ENCODE measurements at places on chromosomes 1 and 21.

GRCh38 chr1:87143413-87144135, 185.1 kb upstream of the LMO4 start:
- no peak for DNase-seq

DNA sequence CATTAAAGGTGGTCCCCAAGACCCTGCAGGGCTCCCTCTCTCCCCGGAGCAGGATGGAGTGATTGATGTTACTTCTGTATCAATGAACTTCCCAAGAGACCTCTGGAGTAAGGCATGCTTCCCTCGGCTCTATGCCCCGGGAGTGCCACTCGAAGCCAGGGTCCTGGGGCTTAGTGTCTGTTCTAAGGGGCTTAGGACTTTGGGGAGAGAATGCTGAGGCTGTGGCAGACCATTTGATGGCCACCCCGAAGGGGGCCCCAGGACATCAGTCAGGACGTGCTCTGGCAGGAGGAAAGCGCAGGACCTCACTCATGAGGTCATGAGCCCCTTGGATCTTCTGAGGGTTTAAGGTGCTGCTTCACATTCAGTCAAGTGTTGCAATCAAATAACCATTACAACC, 7.5 kb downstream of the KIAA1614 start:
- DNase-seq: no peak

GRCh38 chr1:161929137-161929536, 94.5 kb downstream of the OLFML2B start:
- no peak for DNase-seq

GRCh38 chr1:167991546-167991945, 54.7 kb upstream of the MPC2 start:
- DNase-seq: no peak

- no peak for DNase-seq
These were observed 29.2 kb downstream of the RAP1A start for GRCh38 chr1:111648806-111649205.

DNA sequence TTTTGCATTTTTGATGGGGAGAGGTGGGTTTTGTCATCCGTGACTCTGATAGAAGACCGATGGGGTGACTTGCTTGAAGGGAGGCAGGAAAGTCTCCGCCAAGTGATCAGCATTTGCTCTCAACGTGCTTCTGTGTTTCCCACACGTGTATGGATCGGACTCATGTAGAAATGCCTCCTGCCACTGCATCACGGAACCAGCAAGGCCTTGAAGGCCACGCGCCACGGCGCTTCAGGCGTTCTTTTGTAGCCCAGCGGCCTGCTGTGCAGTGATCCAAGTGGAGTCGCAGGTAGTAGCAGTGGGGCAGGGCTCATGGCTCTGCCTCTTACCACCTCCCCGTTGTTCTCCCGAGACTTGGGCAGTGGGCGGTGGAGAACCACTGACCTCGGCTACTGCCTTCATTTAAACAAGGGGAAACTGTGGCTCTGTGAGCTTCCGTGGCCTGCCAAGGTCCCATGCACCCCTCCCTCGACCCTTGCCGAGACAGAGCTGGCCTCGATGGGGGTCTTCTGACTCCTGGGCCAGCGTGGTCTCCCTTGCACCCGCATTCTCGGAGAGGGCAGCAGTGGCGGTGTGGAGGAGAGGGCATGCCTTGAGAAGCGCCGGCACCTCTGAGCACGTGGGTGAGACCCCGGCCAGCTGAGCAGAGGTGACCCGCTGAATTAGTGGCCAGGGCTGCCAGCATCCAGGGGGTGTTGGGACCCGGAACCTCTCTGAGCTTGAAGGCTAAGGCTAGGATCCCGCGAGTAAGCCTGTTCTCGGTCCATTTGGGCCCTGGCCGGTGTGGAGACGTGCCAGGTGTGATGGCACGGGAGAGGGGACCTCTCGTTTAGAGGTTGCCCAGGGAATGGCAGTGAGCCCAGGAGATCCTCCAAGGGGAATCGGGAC, 46.1 kb upstream of the ABCG1 start:
- no peak for DNase-seq

DNA sequence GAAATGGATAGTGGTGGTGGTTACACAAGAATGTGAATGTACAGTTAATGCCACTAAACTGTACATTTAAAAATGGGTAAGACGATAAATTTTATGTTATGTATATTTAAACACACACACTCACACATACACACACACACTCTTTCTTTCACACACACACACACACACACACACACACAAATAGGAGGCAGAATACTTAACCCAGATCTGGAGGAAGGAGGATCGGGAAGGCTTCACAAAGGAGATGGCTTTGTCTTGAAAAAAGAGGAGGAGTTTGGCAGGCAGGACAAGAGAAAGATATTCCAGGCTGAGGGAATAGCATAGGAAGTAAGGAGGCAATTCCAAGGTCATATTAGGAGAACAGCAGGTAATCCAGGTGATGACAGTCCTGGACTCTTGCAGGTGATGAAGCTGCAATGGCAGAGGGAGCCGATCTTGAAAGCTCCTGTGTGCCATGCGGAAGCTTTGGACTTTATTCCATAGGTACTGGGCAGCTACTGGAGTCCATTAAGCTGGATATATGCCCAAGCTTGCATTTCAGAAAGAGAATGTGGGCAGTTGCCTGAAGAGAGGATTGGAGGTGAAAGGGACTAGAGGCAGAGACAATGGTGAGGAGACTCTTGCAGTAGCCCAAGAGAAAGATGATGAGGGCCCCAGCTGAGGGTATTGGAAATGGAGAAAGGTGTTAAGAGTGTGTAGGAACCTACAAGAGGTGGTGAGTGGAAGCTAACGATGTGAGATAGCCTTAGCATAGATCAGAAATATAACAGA, 15.4 kb upstream of the LYST start:
- no peak for DNase-seq

GRCh38 chr1:68321084-68321685, 88.9 kb upstream of the WLS start:
- no peak for DNase-seq

DNA sequence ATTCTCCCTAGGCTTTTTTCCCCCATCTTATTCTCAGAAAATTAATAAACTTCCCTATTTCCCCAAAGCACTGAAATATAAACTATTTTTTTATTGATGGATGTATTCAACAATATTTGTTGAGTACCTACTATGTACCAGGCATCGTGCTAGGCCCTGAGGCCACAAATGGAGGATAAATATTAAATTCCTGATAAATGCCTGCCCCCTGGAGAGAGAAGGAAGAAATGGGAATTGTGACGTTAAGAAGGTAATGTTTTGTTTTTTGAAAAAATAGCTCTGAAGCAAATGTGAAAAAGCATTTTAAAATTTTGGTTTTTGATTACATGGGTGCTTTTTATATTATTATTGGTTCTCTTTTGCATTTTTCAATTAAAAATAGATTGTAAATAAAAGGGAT, 60.5 kb upstream of the DPT start:
- DNase-seq: no peak

GRCh38 chr1:227320476-227320875, 2.2 kb upstream of the CDC42BPA start:
- no peak for DNase-seq

GRCh38 chr1:224762046-224762445, 145.9 kb downstream of the CNIH3 start:
- no peak for DNase-seq

DNA sequence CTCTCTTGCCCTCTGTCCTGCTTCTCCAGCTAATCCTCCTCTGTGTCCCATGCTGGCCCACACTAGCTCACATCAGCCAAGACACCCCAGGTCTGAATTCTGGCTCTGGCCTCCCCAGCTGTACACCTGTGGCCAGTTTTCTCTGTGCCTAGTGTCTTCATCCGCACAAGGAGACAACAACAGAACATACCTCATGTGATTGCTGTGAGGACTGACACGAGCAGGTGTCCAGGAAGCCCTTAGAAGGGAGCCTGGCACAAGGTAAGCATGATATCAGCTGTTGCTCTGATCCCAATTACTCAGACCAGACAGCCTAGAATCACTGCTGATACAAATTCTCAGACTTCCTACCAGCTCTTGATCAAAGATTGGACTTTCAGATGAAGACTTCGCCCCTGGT, 71.2 kb upstream of the GJB5 start:
- DNase-seq: no peak

- DNase-seq: no peak
These were observed 99.4 kb upstream of the S1PR1 start for GRCh38 chr1:101137144-101138126.

- no peak for DNase-seq
These were observed 92.9 kb upstream of the IVNS1ABP start for GRCh38 chr1:185409763-185410528.

GRCh38 chr1:183272390-183272848, 86.4 kb downstream of the LAMC2 start:
- DNase-seq: no peak

- no peak for DNase-seq
These were observed 16.6 kb downstream of the TRIM62 start for GRCh38 chr1:33165209-33165608.

GRCh38 chr1:41870076-41870562, 48.6 kb downstream of the HIVEP3 start:
- DNase-seq: no peak

DNA sequence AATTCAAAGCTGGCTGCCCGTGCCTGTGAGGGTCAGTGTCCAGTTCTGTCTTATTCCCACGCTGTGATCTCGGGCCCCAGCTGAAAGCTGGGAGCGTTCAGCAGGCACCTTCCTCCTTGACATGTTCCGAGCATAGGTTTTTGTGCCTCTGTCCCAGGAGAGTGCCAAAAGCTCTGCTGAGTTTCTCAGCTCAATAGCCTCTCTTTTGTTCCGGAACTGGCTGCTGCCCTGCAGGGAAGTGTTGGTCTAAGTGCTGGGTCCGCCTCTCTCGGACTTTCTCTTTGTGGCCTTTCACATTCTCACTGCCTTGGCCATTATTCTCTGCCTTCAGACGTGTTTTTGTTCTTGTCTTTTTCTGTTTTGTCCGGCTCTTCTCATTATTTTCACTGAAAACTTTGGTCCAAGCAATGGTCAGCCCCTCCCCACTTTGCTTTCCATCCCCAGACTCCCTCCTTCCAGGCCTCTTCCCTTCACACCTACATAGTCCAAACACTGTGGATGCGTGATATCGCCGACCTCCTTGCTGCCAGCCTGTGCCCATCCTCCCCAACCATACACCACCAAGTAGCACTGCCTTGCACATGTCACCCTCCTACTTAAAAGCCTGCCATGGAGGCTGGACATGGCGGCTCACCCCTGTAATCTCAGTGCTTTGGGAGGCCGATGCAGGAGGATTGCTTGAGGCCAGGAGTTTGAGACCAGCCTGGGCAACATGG, 233.8 kb downstream of the RHOU start:
- no peak for DNase-seq

DNA sequence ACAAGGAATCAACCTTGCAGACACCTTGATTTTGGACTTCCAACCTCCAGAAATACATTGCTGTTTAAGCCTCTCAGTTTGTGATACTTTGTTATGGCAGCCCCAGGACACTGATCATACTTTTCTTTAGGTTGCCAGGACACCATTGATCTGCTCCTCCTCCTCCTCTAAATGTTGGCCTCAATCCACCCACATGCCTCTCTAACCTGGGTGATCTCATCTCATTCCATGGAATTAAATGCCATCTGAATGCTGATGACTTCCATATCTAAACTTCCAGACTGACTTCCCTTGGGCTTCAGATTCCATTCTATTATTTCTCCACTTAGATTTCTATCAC, 7.4 kb upstream of the PPP1R15B start:
- no peak for DNase-seq

DNA sequence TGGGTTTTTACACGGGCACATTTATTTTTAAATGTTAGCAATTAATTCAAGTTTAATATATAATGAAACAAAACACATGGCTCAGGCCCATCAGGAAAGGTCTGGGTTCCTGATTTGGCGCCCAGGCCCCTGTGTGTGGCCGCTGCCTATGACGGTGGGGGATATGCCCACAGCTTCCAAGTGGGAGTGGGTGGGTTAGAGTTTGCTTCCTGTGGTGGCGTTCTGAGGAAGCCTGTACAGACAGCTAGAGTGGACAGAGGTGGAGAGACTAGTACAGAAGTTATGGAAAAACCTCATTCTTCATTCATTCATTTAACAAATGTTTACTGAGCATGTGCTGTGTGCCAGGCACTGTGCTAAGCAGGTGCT, 22.4 kb upstream of the EPS8L3 start:
- DNase-seq: no peak

DNA sequence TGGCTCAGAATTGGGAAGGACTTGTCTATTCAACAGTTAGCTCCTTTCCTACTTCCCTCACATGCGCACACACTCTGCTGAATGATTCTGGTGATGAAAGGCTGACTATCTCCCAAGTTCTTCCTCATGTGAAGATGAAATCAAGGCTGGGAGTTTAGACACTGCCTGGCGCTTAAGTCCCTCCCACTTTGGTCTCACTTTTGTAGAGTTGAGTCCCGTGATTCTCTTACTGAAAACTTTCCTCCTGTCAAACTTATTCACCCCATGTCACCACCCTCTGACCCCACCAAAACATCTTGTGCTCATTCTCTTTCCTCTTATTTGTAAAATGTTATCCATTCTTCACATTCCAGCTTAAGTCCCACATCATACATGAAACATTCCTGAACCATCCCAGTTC, 8.4 kb upstream of the MRPS6 start:
- DNase-seq: no peak

GRCh38 chr21:35011681-35012080, 37.4 kb downstream of the RUNX1 start:
- no peak for DNase-seq

DNA sequence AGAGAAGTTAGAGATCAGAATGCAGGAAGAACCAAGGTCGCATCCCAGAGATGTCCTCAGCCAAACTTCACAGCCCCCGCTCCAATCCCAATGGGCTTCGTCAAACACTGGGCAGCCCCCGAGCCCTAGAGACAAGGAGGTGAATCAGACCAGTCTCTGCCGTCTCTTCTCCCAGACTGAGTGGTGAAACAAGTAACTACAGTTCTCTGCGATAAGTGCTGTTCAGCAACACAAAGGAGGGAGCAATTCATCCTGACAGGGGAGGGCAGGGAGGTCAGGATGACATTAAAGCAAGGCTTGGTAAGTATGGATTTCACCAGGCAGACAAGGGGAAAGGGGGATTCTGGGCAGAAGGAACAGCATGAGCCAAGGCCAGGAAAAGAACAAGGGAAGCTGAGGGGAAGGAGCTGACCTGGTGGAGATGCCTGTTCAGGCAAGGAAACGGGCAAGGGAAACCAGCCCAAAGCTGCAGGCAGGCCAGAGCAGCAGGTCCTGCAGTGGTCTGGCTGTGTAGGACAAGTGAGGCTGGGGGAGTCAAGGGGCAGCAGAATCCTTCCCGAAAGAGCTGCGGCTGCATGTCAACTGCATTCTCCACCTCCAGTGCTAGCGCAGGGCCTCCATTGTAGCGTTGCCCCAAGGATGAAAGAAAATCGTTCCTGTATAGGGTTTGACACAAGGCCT, 13.6 kb upstream of the ERI3 start:
- no peak for DNase-seq

DNA sequence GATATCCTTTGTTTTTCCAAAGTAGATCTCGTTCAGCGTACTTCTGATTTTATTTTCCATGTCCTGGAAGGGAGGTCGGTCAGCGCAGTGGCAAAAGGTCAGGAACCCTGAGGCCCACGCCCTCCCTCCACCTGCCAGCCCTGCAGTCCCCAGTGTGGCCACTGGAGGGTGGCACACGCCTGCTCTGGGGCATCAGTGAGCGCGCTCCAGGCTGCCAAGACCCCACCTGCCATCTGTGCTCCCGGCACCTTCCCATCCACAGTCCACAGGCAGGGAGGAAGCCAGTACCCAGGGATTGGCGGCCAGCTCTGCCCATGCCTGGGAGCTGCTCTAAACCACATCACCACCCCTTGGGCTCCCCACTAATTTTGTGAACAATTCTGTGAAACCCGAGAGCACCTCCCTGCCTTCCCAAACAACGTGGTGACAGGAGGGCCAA, 32.3 kb downstream of the SLC66A1 start:
- DNase-seq: peak; percentile 60

All from activated CD4-positive, alpha-beta memory T cell treated with anti-CD3 and anti-CD28 coated beads for 36 hours (primary cell).